Stimulated activated CD8-positive, alpha-beta memory T cell treated with anti-CD3 and anti-CD28 coated beads, Interleukin-15, amount 100 ng/mL, for 24 hours (primary cell): ENCODE measurements at places on chromosomes 16 and 17.

- DNase-seq, result no peak
Observed at GRCh38 chr17:17300624-17301568, 2.3 kb upstream of the NT5M start.

GRCh38 chr16:69267633-69268032 lies 43.5 kb upstream of the VPS4A start:
- DNase-seq, result no peak

- no peak for DNase-seq
Observed at GRCh38 chr17:55144518-55144917, 120.2 kb upstream of the HLF start.

- DNase-seq, result no peak
Observed at GRCh38 chr17:41013606-41014005, 4.7 kb upstream of the KRTAP3-1 start.
